ENCODE measurements at places on chromosomes 3 and 15.

DNA sequence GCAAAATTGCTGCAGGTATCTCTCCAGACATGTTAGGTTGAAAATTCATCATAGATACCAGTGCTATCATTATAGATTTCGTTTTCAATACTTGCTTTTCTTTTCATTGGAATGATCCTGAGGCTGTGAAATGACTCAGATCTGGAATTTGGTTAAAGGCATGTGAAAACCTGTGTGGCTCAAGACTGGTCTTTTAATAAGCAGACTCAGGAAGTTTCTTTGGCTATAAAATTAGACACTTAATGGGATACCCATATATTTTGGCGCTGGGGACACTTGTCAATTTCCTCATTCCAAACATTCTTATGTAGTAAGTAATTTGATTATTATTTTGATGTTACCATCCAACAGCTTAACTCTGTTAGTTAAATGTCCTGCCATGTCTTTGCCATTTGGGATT lies 1041.1 kb upstream of the GBE1 start:
- no peak for DNase-seq

DNA sequence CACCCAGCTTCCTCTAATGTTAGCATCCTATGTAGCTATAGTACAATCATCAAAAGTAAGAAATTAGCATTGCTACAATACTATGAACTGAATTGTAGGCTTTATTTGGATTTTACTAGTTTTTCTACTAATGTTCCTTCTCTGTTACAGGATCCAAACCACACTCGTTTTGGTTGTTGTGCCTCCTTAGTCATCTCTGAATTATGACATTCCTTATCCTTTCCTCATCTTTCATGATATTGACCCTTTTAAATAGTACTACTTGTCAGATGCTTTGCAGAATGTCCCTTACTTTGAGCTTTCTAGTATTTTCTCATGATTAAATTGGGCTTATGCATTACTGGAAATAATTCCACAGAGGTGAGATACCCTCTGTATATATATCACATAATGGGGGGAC lies 265.4 kb downstream of the VPS13C start:
- DNase-seq = no peak

DNA sequence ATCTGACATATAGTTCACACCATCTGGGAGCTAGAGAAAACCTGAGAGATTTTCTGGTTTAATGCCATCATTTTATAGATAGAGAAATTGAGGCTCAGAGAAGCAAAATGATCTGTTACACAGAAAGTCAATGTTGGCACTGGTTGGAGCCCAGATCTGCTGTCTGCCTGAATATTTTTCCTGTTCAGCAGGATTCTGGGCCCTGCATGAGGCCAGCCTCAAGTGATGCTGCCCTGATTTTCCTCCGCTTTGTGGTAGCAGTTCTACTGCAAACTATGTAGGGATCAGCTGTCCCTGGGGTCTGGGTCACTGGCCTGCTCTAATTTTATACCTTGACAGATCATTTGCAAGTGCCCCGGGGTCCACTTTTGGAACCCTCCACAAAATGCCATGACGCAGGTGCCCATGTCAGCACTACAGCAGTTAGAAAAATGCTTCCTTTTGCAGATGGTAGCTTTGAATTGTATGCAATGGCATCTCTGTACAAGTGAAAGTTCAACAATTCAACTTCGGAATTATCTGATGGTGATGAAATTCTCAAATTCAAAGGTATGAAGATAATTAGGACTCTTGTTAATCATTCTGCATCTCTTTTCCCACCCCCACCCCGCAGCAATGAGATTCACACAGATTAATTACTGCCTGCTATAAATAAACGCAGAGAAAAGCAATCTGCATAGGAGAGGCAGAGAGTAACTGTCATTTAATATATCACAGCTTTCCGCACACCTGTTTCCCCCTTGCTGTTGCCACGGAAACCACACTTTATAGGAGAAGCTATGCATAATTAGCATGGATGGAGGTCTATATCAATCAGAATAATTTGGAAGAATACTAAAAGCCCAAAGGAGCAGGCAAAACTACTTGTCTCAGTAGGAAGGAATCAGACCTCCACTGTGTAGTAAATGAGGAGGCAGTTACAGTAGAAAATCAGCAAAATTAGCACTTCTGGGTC lies 222.6 kb downstream of the PDCD6IP start:
- no peak for DNase-seq

DNA sequence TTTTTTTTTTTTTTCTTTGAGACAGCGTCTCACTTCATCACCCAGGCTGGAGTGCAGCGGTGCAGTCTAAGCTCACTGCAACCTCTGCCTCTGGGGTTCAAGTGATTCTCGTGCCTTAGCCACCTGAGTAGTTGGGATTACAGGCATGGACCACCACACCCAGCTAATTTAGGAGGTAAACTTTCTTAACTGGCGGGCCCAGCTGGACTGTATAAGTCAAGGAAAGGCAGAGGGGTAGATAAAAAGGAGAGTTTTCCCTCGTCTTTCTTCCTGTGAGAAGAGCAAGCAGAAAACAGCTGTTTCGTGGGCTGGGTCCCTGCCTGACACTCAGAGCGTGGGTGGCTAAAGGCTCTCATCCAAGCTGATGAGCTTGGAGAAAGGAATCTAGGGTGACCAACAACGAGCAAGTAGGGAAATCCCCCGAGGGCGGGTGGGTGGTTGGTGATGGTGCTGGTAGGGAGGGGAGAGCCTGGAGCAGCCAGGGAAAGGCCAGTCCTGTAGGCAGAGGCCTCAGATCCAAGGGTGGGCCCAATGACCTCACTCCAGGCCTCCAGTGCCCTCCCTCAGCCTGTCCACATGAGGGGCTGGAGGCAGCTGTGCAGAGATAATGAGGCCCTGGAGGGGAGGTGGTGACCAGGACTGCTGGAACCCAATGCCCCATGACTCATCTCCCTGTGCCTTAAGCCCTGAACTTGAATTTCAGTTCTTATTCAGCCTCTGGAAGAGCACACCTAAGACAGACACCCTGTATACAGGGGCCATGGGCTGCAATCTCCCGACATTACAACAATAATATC lies 43.1 kb upstream of the LIMD1 start:
- DNase-seq = no peak

Data from D721Med (cell line).